ENCODE measurements at places on chromosomes 13 and 19. TPM values are rescaled to one million over a fixed set of nuclear protein-coding genes. Genes with fewer than 3 reads are reported as not detected.

Gene LACC1
- 5.4 TPM for total RNA-seq

Gene SIGLEC5
- not detected for total RNA-seq

GRCh38 chr19:8517551-8518442 is 3.8 kb upstream of the ZNF414 start:
- DNase-seq: peak; percentile 78

Gene NDUFB7
- 93.0 TPM for total RNA-seq

DNA sequence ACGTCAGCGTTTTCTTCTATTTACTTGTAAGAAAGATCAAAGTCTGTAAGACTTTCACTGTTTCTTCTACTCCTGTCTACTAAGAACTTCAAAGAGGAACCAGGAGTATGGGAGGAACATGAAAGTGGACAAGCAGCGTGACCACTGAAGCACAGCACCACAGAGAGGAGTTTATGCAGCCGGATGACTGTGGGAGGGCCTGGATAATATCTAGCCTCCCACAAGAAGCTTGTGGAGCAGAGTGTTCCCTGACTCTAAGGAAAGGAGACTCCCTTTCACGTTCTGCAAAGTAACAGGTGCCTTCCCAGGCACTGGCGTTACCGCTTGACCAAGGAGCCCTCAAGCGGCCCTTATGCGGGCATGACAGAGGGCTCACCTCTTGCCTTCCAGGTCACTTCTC is 83.6 kb upstream of the PDCD5 start:
- no peak for DNase-seq

Measured in activated CD4-positive, alpha-beta memory T cell treated with anti-CD3 and anti-CD28 coated beads, Interleukin-2, amount 10 ng/mL, durations not matched to agents 7 days and 5 days (primary cell).